ENCODE measurements at places on chromosomes 11 and 22. TPM values are rescaled to one million over a fixed set of nuclear protein-coding genes. Genes with fewer than 3 reads are reported as not detected.

DNA sequence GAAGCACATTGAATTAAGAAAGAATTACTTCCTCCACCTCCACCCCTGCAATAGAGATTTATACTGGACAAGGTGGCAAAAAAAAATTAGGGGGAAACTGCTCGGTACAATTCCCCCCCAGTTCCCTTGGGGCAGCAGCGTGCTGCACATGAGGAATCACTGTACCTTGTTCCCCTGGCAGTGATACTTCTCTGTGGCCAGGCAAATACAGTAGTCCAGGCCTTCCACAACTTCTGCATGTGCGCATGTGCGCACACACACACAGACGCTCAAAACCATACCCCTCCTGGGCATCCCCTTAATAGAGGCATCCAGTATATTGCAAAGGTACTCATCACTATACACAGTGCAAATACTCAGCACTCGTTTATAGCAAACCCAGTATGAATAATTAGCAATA is 68.9 kb downstream of the ARFGAP2 start:
- DNase-seq: no peak

DNA sequence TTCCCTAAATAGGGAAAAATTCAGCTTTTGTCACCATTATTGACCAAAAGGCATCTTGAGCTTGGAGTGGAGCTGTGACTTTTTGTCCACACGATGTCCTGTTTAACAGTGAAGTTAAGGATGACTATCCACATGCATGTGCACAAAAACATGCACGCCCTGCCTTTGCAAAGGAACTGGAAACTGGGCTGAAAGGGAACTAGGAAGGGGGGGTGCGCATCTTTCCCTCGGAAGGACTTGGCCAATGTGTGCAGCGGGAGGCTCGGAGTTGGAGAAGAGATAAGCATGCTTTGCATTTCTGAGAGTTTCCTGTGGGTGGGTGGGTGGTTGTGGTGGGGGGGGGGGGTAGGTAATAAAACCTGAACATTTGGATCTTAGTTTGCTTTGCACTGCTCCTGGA is 411 bp upstream of the KIRREL3 start:
- no peak for DNase-seq

DNA sequence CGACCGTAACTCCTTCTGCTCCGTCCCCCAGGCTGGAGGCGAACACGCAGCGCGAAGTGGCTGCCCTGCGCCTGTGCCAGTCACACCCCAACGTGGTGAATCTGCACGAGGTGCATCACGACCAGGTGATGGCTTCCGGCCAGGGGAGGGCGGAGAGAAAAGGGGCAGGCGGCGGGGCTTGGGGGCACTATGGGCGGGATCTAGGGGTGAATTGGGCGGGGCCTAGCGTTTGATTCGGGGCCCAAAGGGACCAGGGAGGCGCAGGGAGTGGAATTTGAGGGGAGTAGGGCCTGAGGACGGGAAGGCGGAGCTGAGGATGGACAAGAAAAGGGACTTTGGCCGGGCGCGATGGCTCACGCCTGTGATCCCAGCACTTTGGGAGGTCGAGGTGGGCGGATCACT is 9.7 kb downstream of the RPS6KA4 start:
- no peak for DNase-seq

- DNase-seq: no peak
Measured at GRCh38 chr11:128135451-128135850, 451.9 kb downstream of the ETS1 start.

Gene MCHR1
- 1.2 TPM for total RNA-seq
